ENCODE measurements at places on chromosomes 3 and 15. TPM values are rescaled to one million over a fixed set of nuclear protein-coding genes. Genes with fewer than 3 reads are reported as not detected.

Gene FBXW12
- total RNA-seq, result not detected

Gene C3orf62
- total RNA-seq, result 3.9 TPM

Gene SLC2A2
- not detected for total RNA-seq

Gene DISP2
- total RNA-seq, result 0.87 TPM

Gene CTXN2
- total RNA-seq, result not detected

Gene IL17RB
- 2.3 TPM for total RNA-seq

Gene AADACL2
- not detected for total RNA-seq

Data from PC-3 (cell line).